Daoy (cell line): ENCODE measurements at places on chromosomes 2 and 18.

DNA sequence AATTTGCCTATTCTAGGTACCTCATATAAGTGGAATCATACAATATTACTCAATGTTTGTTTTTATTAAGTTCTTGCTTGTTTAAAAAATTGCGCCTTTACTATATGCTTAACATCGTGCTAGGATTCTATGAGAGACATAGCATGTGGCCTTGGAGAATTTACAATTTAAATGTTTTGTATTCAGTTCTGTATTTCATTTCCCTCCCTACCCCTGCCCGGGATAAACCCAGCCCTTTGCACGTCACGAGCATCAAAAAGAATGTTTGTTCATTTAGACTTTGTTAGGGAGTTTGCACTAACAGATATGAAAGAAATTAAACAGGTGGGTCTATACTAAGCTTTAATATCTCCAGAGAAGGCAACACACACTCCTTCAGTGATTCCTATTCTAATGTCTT is 75.7 kb downstream of the C18orf54 start:
- DNase-seq: no peak

DNA sequence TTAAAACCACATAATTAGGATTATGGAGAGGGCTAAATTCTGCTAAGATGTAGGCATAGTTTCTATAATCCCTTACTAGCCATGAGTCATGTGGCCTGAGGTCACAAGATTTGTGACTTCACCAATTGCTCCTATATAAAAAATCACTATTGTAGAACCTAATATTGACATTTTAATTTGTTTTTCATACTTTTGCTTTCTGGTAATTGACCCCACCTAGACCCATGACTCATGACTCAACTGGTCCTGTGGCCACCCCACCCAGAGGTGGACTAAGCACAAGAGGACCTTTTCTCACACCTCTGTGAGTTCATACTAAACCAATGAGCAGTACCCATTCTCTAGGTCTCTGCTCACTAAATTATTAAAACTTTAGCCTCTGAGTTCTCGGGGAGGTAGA is 1567.5 kb upstream of the LRRTM1 start:
- DNase-seq: no peak

DNA sequence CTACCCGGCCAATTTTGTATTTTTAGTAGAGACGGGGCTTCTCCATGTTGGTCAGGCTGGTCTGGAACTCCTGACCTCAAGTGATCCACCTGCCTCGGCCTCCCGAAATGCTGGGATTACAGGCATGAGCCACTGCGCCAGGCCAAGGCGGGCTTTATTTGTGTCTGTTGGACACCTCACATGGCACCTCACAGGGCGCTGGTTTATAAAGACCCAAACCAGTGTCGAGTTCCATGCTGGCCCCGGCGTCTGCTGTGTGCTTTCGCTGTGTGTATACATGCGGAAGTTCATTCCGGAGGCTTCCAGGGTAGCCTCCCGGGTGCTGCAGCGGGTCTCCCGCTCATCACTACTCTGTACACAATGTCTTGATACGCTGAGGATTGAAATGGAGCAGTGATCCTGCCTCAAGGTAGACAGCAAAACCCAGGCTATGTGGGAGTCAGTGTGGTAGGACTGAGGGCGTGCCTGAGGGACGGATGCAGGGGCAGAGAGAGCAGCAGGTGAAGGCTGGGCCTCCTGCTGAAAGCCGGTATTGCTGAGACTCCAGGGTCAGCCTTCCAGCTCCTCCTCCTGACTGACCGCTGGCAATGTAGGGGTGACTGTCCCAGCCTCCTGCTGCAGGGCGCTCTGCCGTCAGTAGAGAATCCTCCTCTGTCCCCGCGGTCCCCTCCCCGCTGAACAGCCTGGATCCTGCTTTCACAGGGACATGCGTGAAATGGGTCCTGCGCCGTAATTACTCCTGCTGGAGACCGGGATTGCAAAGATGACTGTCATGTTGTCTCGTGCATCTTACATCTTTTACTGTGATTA is 22.7 kb downstream of the LDLRAD4 start:
- no peak for DNase-seq

DNA sequence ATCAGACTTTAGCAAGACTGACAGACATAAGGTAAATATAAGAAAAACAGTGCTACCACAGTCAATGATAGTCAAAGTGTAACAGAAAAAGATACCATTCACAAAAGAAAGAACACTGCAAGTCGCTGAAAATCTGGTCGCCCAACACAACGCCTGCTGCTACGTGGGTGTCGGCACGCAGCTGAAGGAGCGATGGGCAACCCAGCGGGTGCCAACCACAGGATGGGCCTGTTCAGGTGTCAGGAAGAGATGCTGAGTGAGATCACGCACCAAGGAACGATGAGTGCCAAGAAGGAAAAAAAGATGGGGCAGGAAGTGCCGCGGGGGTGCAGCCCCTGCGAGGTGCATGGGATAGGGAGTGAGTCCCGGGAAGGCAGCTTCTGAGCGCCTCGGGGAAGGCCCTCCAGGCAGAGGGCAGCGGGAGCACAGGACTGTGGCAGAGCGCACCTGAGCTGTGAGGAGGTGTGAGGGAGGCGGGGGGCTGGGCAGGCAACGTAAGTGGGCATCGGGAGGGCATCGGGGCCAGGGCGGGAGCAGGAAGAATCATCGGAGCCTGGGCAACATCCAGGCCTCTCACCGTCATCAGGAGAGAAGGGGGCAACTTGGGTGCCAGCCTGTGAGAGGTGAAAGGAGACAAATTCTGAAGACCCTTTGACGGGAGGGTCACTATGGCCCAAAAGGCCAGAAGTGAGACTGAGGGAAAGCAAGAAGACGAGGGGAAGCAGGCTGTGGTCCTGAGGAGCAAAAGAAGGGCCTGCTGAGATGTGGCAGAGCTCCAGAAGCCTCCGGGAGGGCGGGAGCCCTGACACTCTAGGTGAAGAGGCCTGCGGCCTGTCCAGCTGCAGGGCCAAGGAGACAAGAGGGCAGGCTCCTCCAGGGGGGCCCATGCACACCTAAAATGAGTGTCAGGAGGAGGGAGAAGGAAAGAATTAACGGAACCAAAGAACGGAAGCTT is 14.8 kb upstream of the MTERF4 start:
- no peak for DNase-seq

GRCh38 chr2:61419129-61419528 is 51.8 kb downstream of the USP34 start:
- DNase-seq: no peak
